Heart left ventricle (tissue), 16 donors: ENCODE measurements at places on chromosomes 16 and 17. TPM values are rescaled to one million over a fixed set of nuclear protein-coding genes. Genes with fewer than 3 reads are reported as not detected.
A peak's percentile ranks its signal among the peaks of the same experiment; 100 is the strongest.

- no peak for DNase-seq
Observed at GRCh38 chr17:59785091-59785799, 77.8 kb downstream of the VMP1 start.

DNA sequence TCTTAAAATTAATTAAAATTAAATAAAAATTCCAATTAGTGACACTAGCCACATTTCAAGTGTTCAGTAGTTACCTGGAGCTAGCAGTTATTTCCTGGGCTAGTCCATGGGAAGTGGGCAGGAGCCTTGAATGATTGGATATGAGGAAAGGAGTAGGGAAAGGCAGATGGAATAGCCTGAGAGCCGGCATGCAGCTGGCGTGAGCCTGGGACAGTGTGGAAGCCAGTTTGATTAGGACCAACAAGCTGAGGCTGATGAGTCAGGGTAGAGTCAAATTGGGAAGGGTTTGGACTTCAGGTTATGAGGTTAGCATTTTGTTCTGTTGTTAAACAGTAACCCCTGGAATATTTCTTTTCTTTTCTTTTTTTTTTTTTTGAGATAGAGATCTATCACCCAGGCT lies 15.3 kb upstream of the GNA13 start:
- DNase-seq = no peak

DNA sequence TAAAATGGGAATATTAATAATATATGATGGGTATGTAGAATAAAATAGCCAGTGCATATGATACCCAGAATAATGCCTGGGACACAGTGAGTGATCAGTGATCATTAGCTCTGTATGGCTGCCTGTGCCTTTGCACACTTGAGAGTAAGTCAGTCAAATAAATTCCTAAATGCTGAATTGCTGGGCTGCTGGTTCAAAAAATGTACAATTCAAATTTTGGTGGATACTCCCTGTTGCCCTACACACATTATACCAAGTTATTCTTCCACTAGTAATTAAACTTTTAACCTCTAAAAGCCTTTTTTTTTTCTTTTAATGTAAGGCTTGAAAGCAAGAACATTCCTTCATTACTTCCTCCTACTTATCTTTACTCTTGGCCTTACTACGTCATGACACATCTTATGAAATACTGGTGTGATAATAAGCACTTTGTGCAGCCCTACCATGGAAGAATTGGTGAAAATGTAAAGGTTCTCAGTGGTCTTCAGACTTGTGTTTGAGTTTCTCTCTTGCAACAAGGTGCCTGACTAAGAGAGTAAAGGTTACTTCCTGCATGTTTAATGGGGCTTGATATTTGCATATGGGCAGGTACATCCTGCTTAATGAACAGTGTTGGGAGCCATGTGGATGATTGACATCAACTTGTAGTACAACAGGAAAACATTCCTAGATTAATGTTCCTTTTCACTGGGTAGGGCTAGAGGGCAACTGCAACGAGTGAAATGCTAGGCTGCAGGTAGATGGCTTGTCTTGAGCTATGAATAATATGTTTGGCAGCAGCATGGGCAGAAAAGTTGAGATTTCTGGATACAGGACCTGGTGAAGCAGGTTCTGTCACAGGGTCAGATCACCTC lies 84.3 kb downstream of the PRKCA start:
- DNase-seq = no peak

DNA sequence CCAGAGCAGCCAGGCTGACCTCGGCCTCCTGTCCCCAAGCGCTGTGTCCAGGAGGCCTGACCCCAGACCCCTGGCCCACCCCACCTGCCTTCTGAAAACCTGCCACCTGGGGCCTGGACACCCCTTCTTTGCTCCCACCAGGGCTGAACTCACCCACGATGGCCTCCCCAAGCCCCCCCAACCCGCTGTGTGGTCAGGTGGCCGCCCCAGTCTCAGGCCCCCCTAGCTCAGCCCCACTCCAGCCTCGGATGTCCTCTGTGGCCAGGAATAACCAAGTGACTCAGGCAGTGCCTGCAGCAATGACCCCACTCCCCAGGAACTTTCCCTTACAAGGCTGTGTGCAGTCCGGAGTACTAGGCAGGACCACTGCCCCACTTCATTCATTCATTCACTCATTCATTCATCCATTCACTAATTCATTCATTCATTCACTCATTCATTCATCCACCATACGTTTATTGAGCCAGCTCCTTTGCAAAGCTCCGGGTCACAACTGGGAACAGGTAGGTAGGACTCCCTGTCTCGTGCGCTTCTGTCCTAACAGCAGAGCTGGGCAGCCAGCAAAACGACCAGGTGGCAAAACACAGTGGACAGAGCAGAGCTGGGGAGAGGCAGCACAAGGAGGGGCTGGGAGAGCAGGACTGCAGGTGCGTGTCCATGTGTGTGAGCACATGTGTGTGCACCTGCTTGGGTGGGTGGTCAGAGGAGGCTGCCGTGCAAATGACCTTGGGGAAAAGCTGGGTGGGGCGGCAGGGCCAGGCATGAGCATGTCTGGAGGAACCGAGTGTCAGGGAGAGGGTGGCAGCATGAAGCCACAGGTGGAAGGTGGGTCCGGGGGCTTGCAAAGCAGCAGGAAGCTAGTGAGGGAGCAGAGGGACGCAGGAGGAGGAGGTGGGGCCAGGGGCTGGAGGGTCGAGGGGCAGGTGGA lies 75.8 kb upstream of the CBX4 start:
- peak; percentile 51 for DNase-seq

DNA sequence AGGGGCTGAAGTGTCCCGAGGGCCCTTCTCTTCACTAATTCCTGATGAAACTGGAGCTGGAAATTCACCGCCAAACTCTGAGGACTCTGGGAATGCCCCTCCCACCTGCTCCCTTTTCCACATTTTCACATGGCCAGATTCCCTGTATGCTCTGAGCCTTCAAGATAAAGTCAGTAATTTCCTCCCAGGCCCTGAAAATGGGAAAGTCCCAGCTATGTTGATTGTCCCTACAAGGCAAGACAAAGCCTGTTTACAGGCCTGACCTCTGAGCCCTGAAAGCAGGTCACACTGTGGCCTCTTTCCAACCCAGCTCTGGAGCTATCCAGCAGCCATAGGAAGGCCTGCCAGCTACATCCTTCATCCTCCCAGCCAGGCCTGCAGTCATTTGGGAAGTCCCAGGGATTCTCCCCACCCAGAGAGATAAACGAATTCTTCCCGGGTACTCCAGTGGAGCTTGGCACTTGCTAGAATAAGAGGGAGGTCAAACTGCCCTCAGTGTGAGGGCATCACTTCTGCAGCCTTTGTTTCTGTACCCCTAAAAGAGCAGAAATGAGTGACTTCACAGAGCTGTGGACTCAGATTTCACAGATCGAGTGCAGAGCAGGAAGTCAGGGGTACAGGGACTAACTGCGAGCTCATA lies 19.6 kb upstream of the CCL2 start:
- DNase-seq = peak; percentile 78

The TBC1D28 gene
- total RNA-seq = not detected
